ENCODE measurements at places on chromosomes 4 and X. TPM values are rescaled to one million over a fixed set of nuclear protein-coding genes. Genes with fewer than 3 reads are reported as not detected.

Gene CXCR3
- not detected for total RNA-seq

Gene ARFIP1
- total RNA-seq, result 40.2 TPM

Gene VCX
- total RNA-seq, result not detected

Gene S100G
- not detected for total RNA-seq

Gene UGT2A1
- total RNA-seq, result not detected

GRCh38 chr4:128285085-128285997 lies 2.3 kb downstream of the PGRMC2 start:
- DNase-seq, result no peak

DNA sequence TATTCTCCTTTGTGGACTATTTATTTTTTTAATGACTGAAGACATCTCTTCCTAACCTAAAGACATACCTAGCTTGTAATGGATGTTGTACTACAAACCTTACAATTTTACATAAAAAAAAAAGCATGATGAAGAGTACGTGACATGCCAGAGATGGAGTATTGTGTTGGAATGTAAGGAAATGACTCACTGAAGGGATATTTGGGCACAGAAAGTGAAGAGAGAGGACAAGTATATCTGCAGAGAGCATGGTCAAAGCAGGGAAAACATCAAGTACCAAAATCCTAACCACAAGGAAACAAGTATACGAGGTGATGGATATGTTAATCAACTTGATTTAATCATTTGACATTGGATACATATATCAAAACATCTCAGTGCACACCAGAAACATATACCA lies 1051.4 kb upstream of the PRKX start:
- DNase-seq, result no peak

DNA sequence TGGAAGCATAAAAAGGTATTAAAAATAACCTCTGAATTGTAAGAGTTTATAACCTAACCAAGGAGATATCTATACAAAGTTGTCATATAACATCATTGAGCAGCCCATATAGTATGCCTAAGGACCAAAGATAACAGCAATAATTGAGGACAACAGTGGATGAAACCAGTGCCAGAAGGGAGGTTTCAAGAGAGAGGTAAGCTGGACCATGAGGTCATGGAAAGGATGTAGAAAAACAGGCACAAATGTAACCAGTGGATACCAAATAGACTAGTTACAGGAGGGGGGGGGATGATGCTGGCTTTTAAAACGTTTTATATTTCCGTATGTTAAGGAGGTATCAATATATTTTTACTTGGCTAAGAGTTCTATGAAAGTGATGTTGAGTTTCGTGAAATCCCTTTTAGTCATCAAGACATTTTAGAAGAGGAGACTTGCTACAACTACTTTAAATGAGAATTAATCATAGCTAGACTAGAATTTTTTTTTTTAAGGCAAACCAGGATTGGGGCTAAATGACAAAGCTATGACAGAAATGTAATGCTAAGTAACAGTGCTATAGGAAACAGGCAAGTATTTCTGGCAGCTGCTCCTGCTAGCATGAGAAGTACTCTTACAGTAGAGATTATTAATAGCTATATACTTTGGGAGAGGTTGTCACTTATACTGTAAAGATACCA lies 161.1 kb downstream of the FBXW7 start:
- DNase-seq, result no peak

DNA sequence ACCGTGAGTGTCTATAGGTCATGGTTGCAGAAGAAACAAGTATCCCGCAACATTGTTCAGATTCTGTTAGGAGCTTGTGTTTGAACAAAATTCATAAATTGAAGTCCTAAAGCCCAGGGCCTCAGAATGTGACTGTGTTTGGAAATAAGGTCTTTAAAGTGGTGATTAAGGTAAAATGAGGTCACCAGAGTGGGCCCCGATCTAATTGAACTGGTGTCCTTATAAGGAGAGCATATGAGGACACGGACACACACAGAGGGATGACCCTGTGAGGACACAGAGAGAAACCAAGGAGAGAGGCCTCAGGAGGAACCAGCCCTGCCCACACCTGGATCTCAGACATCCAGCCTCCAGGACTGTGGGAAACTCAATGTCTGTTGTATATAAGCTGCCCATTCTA lies 76.9 kb downstream of the DHRSX start:
- DNase-seq, result no peak

DNA sequence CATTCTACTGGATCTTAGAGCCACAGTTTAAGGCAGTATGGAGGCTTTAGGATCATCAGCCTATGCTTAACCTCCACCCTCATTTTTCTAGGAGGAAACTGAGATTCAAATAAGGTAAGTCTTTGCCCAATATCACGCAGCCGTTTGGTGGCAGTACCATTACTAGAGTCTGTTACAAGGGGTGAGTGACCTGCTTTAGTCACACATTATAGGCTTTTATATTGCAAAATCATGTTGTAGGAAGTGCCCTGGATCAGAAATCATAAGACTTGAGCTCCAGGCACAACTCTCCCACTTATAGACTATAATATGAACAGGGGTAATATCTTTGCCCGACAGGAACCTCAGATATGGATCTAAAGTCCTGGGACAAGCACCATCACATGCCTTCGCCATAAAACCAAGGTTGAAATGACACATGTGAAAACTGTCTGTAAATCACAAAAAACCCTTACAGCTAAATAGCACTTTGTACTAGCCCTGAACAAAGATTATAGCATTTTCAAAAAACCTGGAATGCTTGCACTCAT lies 19.2 kb downstream of the HPSE start:
- no peak for DNase-seq

- DNase-seq, result no peak
Measured at GRCh38 chr4:111678908-111679307, 466.3 kb upstream of the FAM241A start.

GRCh38 chr4:175639346-175639745 lies 172.7 kb downstream of the GPM6A start:
- DNase-seq, result no peak

DNA sequence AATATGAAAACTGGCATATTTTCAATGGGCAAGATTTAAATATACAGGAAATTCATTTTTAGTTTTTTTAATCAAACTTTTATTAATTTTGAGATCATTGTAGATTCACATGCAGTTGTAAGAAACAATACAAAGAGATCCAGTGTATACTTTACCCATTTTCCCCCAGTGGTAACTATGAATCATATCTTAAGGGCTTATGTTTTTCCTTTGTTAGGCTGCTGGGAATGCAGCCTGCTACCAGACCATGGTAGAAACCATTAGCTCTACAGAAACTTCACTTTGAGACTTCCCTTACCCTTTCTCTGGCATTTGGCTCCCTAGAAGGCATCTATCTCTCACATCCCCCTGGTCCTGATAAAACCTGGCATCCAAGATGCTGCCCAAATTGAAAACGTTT lies 147.6 kb upstream of the EOLA2 start:
- DNase-seq, result no peak

GRCh38 chrX:129091097-129091496 lies 432.2 kb downstream of the SMARCA1 start:
- no peak for DNase-seq

GRCh38 chr4:154478547-154478946 lies 13.1 kb downstream of the DCHS2 start:
- DNase-seq, result no peak

GRCh38 chr4:81826335-81826734 lies 354.6 kb upstream of the RASGEF1B start:
- DNase-seq, result no peak

Measured in neural crest cell (in vitro differentiated cells).